ENCODE measurements at places on chromosomes 11 and 22. TPM values are rescaled to one million over a fixed set of nuclear protein-coding genes. Genes with fewer than 3 reads are reported as not detected.

The BATF2 gene
- polyA plus RNA-seq = not detected

The OSBP2 gene
- polyA plus RNA-seq = 32.5 TPM

GRCh38 chr22:27546157-27546935 lies 255.2 kb downstream of the MN1 start:
- no peak for DNase-seq

- DNase-seq = no peak
These were observed 34.5 kb downstream of the C11orf65 start for GRCh38 chr11:108432783-108433182.

DNA sequence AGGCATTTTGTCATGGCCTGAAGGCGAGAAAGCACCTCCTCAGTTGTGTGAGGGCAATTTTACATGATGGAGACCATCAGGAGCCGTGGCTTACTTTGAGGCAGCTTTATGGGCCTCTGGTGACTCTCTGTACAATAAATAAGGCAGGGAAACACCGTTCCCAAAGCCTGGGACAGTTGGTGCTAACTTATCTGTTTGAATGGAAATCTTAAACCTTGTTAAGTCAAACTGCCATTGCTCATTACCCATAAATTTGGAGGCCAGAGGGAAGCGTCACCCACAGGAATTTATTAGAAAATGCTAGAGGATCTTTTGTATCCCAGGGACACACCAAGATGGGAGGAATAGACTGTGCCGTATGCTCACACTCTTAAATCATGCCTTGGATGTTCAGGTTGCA lies 1156.9 kb downstream of the BRD1 start:
- no peak for DNase-seq

DNA sequence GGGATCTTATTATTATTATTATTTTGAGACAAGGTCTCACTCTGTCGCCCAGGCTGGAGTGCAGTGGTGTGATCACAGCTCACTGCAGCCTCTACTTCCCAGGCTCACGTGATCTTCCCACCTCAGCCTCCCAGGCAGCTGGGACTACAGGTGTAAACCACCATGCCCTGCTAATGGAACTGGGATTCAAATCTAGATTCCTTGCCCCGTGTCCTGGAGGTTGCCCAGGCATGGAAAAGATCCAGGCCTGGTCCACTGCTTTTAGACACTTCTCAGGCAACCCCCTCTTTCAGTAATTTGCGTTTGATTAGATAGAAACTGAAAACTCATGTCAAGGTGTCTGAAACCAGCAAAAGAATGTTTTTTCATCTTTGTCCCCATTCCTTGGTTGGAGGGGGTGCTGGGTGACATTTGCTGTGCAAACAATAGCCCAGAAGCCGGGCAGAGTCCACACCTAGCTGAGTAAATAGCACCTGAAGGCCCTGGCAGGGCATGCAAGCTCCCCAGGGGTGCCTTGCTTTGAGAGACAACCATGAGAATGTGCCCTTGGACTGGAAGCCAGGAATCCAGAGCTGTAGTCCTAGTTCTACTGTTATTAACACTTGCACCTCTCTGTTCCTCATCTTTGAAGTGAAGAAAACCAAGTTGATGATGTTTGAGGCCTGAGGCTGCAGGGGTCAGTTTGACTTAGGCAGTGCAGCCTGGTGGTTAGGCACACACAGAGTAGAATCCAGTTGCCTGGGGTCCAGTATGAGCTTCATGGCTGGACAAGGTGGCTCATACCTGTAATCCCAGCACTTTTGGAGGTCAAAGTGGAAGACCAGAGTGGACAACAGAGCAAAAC lies 19.1 kb upstream of the XBP1 start:
- DNase-seq = no peak

- DNase-seq = peak; percentile 58
These were observed 302.1 kb upstream of the B3GAT1 start for GRCh38 chr11:134714021-134714656.

- no peak for DNase-seq
These were observed 848 bp upstream of the TRPC6 start for GRCh38 chr11:101584655-101585054.

- DNase-seq = no peak
These were observed 16.0 kb upstream of the ADA2 start for GRCh38 chr22:17235149-17235655.

DNA sequence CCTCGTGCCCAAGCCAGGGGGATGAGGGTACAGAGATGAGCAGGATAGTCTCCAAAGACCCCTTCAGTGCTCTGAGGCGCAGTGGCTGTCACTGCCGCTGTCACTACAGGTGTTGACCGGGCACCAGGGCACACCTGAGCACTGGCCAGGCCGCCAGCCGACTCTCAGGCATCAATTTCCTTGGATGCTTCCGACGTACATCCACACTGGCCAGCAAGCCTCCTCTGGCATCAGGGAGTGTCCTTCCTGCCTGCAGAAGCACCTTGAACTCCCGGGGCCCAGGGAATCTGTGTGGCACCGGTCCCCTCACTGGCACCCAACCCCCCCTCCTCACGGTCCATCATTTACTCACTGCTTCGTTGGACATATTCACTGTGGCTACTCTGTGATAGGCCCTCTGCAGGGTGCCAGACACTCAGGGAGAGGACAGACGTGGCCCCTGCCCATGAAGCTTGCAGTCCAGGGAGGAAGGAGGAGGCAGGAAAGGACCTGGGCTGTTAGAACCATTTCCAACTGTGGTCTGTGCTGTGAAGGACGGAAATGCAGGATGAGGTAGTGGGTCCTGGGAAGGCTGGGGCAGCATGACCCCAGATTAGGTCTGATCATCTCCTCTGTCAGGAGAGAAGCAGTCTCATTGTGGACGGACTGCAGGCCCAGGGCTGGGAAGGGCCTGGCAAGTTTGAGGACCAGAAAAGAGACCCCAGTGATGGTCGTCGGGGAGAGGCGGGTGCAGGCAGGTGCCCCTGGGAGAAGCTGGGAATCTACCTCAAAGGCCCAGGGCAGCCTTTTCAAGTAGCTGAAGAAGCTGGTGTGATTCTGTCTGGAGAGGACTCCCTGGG lies 46.3 kb upstream of the ANO1 start:
- no peak for DNase-seq
